ENCODE measurements at places on chromosomes 4 and X. TPM values are rescaled to one million over a fixed set of nuclear protein-coding genes. Genes with fewer than 3 reads are reported as not detected.

FMR1NB gene
- total RNA-seq = not detected

AMBN gene
- total RNA-seq = not detected

POLR2B gene
- total RNA-seq = 122 TPM

MAGEB2 gene
- 158 TPM for total RNA-seq

DRD5 gene
- not detected for total RNA-seq

RPL39 gene
- total RNA-seq = 1,546 TPM

ADGRG2 gene
- not detected for total RNA-seq

KLHL2 gene
- 19.9 TPM for total RNA-seq

All from HT1080 (cell line).